Naive thymus-derived CD4-positive, alpha-beta T cell (primary cell): ENCODE measurements at places on chromosomes 13 and 19. TPM values are rescaled to one million over a fixed set of nuclear protein-coding genes. Genes with fewer than 3 reads are reported as not detected.
A peak's percentile ranks its signal among the peaks of the same experiment; 100 is the strongest.

PPP2R1A gene
- 156 TPM for total RNA-seq

- no peak for DNase-seq
These were observed 31.9 kb upstream of the USPL1 start for GRCh38 chr13:30585748-30586262.

- DNase-seq = peak; percentile 54
These were observed 63.6 kb downstream of the ZNF429 start for GRCh38 chr19:21568816-21569493.

DNA sequence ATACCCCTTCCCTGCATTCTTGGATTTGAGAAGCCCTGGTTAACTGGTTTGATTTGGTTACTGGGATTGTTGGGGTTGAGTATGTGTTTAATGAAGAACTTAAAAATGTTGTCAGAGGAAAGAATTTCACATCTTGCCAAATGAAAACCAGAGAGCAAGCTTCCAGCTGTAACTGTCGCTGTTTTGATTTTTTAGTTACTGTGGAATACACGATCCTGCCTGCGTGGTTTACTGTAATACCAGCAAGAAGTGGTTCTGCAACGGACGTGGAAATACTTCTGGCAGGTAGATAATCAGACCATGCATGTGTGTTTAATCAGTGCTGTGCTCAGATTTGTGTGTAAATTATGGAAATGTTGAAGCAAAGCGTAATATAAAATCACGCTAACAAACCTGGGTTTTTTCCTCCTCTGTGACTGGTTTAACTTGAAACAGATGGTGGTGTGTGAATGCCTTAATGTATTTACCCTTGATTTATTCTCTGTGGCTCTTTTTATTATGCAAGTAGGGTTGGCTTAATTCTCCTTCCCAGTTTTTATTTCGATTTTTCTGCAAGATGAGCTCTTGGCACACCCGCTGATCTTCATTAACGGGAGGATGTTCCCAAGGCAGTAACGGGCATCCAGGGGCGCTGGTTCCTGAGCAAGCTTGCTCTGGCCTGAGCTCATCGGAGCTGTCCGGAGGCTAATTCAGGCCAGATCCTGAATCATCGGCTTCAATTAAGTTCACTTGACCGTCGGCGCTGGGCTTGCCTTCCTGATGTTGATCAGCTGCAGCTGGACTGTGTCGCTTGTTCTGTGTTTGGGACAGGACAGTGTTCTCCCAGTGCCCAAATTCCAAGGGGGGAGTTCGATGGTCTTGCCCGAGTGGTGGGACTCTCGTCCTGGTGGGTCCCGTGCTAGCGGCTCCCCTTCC, 16.0 kb downstream of the UPF1 start:
- no peak for DNase-seq

DNA sequence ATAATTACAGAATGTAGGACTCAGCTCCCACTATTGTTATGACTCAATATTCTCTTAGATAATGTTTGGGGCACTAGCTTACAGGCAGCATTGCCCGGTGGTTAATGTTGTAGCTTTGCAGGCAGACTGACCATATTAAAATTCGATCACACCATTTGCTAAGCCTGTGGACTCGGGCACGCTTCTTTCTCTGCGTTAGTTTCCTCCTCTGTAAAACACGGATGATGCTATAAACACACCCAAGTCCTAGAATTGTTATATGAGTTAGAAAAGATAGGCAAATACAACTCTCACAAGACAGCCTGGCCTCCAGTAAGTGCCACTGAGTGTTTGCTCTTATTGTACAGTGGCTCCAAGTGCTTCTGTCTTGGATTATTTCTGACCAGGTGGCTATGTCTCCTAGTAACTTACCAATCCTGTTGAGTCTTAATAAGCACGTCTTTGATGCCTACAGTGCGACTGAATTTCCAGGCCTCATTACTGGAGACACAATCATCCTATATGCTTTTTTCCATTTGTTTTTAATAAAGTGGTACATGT, 50.0 kb upstream of the ALOX5AP start:
- no peak for DNase-seq

DHDH gene
- 1.1 TPM for total RNA-seq

DNA sequence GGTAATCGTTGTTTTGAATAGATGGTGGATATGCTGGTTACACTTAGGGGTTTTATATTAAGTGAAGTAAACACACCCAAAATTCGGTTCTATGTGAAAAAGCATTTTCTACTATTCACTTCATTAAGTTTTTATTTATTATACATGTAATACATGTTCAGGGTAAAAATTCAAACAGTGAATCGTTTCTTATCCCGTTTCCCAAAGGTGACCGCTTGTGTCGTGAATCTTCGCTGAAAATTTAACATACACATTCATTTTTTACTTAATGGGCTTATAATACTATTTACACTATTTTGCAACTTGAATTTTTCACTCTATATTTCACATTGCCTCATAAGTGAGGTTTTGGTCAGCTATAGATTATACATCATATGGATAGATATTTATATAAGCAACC, 24.5 kb downstream of the IPO5 start:
- DNase-seq = no peak

- no peak for DNase-seq
These were observed 269.1 kb downstream of the NDFIP2 start for GRCh38 chr13:79749984-79750551.

ZNF682 gene
- 5.3 and 7.4 TPM in 2 replicates for total RNA-seq

DNA sequence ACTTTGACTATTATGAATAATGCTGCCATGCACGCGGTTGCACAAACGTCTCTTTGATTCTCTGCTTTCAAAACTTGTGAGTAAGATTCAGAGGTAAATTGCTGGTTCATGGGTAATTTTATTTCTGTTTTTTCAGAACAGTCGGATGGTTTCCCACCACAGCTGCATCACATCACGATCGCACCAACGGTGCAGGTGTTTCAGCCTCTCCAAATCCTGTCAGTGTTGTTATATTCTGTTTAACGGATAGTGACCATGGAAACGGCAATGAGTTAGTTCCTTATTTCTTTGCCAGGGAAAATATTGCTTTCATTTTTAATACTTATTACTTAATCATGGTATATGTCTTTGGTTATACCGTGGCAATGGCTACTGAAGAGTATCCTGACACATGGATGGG, 19.1 kb upstream of the ZNF835 start:
- no peak for DNase-seq

NFIC gene
- total RNA-seq = 31.1 TPM

DLL3 gene
- total RNA-seq = not detected

- DNase-seq = no peak
These were observed 287.5 kb downstream of the ATP8A2 start for GRCh38 chr13:25659091-25659795.

GRCh38 chr13:24220086-24220703, 59.7 kb downstream of the SPATA13 start:
- peak; percentile 59 for DNase-seq

DNA sequence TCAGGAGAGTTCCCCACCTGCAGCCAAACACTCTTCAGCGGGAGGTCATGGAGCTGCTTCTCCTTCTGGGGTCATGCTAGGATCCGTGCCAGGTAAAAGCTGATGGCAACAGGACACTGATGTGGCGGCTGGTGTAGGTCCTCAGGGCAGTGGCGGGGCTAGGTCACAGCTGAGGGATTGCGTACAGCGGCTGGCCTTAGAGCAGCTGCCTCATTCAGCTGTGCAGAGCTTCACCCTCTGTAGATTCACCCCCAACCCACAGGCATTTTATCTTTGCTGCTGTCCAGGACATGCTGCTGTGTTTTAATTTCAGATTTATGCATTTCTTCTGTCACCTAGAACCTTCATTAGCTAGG, 2.3 kb downstream of the MCF2L start:
- no peak for DNase-seq

DNA sequence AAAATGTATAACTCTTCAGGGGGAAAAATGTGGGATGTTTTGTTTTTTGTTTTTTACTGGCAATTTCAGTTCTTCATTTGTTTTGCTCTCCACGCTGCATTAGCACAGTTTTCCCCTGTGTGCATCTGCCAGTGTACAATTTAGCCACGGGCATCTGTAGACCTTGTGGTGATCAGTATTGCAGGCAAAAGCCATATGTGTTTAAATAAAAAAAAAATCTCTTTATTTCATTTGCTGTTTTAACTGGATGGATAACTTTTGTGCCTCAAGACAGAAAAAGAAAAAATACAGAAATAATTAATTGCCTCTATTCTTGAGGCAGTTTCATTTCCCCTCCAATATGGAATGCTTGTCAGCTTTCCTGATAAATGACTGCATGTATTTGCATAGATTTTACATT, 7.9 kb upstream of the MAB21L1 start:
- no peak for DNase-seq

BEST2 gene
- not detected for total RNA-seq

RAVER1 gene
- total RNA-seq = 56.1 TPM

- DNase-seq = no peak
These were observed 38.8 kb downstream of the MYO9B start for GRCh38 chr19:17114414-17114831.

DNA sequence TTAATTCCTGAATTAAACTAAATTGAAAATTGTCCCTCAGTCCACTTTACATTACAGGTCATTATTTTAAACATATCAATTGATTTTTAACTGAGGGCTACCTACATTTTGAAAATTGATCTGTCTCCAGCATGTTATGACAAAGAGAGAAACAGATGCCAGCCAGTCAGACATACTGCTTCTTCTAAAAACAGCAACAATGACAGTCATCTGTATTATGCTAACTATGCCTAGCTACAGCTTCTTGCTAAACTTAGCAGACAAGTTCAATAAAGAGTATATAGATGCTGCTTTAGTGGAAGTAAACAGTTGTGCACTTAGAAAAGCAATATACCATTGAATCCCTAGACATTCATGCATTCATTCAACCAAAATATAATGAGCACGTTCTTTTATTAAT, 48.6 kb upstream of the EEF1AKMT1 start:
- DNase-seq = no peak

TMEM221 gene
- total RNA-seq = not detected in 2 replicates

DNA sequence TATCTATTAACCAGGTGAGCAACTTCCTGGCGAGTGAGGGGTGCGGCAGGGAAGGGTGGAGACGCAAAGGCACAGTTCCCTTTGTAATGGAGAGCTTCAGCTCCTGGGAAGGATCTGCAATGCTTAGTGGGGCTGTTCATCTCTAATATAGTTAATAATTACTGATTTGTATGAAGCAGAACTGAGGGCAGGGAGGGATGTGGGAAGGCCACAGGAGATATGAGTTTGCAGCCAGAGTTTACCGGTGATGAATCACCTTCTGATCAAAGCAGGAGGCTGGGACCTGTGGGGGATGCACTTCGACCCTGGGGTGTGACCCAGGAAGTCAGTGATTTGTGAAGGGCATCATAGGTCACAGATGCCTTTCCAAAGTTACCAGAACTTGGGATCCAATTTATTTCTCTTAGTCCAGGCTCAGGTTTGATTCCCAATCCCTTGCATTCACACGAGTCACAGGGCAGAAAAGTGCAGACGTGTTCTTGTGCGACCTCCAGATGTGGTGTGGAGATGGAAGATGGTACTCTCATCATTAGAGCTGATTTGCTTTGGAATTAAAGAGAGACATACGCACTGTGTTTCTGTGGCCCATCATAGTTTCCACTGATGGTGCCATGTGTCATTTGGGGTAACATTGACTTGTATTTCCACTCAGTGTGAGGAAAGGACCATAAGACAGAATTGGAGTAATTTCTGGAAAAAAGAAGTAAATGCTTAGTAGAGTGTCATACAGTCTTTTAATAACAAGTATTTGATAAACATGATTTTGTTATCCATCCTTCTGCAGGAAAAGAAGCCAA, 55.0 kb downstream of the LRCH1 start:
- no peak for DNase-seq

DNA sequence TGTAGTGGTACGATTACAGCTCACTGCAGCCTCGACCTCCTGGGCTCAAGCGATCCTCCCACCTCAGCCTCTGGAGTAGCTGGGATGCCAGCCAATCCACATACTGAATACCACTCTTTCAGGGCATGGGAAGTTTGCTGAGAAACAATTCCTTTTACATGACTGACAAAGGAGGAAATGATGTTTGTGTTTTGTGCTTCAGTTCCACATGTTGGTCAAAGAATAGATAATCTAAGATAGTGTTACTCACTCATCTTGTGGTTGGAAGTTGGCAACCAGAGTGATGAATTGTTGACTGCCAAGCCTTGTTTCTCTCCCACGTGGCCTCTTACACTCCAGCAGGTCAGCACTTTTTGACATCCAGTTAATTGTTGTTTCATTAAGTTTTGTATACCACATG, 7.6 kb downstream of the MBD3L2B start:
- DNase-seq = no peak

GRCh38 chr19:39407660-39408391, 1.2 kb downstream of the ZFP36 start:
- peak; percentile 76 for DNase-seq

GRCh38 chr19:33448159-33448516, 73.5 kb downstream of the PEPD start:
- DNase-seq = no peak

ZNF536 gene
- not detected for total RNA-seq

- DNase-seq = no peak
These were observed 15.4 kb downstream of the TMEM255B start for GRCh38 chr13:113774177-113775107.

DNA sequence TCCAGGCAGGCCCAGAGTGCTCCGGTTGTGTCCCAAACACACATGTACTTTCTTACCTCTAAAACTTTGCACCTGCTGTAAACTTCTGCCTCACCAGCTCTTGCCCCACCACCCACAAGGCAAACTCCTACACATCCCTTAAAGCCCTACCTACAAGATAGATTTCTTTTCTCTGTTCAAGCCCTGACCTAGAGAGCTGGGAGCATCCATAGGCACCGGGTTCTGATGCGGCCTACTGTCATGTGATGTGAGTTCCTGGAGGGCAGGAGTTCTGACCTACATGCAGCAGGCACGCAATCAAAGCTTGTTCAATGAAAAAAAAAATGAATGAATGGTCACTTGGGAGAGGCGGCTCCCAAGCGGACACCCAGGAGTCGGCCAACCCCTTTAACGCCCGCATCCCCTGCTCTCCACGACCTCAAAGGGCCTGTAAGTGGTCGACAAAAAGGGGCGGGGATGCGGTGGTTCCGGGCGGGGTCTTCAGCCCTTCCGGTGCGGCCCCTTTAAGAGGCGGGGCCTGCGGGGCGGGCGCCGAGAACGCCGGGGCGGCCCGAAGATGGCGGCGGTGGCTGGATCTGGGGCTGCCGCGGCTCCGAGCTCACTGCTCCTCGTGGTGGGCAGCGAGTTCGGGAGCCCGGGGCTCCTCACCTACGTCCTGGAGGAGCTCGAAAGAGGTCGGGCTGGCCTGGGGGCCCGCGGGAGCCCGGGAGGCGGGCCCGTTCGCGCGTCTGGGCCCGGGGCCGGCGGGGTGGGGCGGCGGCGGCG, at the start of gene MAP1S:
Gene MAP1S, plus strand, starts transcription at position 534 of the 765 bp plus-strand sequence. Its CDS starts 23 bp downstream, at position 557.
- DNase-seq = peak; percentile 26

GRCh38 chr13:36981156-36981743, 17.9 kb downstream of the ALG5 start:
- no peak for DNase-seq

- no peak for DNase-seq
These were observed 18.5 kb downstream of the KCNRG start for GRCh38 chr13:50033725-50034124.

GRCh38 chr19:2259336-2259735, 3.1 kb upstream of the JSRP1 start:
- no peak for DNase-seq

GRCh38 chr13:41500511-41500910, 43.2 kb downstream of the RGCC start:
- DNase-seq = peak; percentile 30
